ENCODE measurements at places on chromosomes 11 and 22.

DNA sequence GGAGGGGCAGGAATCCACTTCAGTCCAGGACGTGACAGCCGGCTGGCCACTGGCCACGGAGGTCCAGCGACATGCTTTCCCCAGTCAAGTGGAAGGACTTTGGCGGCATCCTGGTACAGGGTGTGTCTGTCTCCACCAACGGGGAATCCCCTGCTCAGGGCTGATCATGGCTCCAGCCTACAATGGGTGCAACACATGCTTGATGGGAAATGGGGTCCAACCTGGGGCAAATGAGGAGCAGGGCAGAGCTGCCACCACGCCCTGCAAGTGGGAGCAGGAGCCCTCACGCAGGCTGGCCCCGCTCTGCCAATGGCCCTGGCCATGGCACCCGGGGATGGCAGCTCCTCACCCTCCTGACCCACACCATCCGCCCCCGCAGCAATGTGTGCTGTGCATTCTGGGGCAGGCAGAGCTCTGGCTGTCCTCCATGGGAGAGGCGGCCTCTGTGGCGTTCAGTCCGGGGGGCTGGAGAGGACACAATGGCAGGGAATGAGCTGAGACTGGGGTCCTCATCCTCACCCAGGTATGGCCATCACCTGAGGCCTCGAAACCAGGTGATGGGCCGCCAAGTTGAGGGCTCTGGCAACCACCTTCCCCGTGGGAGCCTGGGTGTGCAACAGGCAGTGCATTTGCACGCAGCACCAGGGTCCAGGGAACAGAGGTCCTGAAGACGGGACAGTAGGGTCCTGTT lies 5.8 kb upstream of the SEPTIN5 start:
- no peak for DNase-seq

DNA sequence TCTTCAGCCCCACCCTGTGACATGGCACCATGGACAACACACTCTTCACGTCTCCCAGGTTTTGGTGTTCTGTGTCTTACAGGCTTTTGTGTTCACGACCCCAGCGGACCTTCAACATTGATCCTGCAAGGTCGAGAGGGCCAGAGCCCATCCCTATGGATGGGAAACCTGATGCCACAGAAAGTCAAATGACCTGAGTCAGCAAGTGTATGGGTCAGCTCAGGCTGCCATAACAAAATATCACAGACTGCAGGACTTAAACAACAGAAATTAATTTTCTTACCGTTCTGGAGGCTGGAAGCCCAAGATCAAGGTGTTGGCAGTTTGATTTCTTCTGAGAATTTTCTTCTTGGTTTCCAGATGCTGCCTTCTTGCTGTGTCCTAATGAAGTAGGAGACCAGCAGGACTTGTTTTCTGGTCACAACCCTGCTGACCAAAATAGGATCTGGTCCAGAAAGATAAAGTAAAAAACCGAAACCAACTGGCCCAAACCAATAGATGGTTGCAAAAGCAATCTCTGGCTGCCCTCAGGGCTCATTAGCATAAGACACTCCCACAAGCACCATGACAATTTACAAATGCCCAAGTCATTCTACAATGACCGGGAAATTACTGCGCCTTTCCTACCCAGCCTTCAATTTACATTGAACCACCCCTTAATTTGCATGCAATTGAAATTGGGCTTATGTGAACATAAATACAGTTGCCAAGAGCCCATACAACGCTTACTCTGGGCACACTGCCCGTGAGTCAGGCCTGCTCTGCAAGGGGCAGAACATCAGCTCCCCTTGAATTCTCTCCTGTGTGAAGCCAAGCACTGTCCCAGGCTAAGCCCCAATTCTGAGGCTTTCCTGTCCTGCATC lies 113.9 kb downstream of the RPS6KA4 start:
- DNase-seq, result no peak

DNA sequence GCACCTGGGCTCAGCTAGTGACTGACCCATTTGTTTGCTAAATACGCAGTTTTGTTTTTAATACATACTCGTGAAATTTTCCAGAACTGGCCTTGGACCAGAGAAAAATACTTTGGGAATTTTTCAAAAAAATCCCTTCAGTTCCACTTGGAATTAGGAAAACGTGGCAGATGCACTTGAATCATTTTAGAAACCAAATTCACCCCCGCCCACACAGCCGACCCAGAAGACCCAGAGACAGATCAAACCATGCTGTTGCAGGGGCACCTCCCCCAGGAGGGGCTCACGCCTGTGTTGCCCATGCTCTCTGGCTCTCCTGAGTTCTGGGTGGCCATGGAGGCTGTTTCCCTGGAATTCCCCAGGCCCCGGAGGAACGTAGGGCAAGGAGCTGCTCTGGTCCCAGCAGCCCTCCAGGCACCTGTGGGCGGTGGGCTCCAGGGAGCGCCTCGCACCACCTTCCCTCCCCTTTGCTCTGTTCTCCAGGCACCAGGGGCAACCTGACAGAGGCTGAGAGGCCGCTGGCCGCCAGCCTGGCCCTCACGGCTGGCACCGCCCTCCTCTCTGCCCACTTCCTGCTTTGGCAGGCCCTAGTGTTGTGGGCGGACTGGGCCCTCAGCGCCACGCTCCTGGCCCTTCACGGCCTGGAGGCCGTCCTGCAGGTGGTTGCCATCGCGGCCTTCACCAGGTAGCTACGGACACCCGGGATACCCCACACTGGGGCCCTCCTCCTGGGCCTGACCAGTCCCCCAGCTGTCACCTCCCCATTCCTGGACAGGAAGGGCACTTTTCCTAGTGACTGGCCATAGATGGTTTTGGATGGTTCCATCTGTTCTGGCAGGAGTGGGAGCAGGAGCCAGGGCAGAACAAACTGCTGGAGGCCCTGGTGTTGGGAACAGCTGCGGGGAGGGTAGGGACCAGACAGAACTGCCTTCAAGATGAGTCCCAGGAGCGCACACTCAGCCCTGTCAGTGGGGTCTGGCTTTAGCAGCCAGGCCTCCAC lies 3.3 kb upstream of the EPS8L2 start:
- DNase-seq, result no peak

DNA sequence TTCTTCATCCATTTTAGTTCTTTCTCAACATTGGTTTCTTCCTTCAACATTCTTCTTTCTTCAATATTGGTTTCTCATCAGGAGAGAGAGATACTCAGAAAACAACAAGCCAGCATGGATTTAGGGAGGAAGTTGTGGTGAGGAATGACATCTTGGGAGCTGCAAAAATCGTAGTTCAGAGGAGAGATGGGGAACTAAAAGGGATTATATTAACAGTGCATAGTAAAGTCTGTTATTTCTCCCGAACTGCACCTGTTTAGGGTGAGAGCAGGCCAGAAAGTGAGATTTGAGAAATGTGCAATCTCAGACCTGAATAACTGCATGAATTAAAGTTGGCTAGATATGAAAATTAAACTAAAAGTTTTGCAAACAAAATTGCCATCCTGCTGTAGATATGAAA lies 94.5 kb downstream of the CASP12 start:
- DNase-seq, result no peak

GRCh38 chr11:17423533-17424310 lies 35.3 kb upstream of the KCNJ11 start:
- DNase-seq, result no peak

- DNase-seq, result no peak
These were observed 49.8 kb upstream of the CYP2D6 start for GRCh38 chr22:42180349-42180842.

GRCh38 chr22:43879901-43880540 lies 11.8 kb downstream of the PNPLA5 start:
- no peak for DNase-seq

GRCh38 chr22:25492841-25493734 lies 71.4 kb upstream of the GRK3 start:
- no peak for DNase-seq

DNA sequence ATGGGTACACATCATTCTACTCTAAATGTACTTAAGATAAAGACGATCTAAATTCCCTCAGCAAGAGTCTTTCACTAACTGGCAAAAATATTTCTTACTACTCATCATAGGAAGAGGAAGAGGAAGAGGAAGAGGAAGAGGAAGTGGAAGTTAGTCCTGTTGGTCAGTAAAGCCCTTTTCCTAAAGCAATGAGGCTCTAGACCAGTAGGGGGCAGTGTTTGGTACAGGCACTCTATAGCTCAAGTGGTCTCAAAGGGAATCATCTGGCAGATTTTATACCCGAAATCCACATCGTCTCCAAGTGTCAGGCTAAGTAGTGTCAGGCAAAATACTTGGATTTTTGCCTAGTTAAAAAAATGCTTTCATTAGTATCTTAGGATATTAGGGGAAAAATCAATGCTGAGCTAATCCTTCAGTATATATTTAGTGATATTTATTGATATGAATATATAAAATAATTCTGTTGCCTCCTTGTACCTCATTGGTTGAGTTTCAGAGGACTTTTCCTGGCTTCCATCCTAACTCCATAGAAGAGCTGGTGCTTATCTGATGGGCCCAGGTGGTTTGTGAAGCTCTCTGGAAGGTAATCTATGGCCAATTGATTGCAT lies 7.7 kb downstream of the BLID start:
- peak; percentile 60 for DNase-seq

DNA sequence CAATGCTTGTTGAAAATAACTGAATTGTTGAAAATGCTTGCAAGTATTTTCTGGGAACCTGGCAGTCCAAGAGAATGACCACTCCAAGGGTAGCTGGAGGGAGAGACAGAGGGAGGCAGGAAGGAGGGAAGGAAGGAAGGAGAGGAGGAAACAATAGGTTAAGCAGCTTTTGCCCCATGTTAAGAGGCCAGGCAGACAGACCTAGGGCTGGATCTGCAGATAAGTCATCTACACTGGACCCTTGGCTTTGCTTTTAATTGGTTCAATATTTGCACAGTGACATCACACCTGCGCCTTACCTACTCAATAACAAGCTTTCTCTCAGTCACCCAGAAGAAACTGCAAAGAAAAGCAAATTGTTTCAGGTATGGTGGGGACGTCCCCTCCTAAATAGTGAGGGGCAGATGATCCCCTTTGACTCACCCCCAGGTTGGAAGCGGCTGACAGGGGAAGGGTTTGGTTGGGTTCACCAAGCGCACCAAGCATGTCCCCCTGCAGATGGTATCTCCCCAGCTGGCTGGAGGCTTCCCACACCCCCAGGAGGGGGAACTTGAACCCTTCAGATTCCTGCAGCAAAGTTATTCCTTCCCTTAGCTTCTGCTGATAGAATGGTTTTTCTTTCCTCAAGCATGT lies 24.3 kb downstream of the MYH9 start:
- no peak for DNase-seq

DNA sequence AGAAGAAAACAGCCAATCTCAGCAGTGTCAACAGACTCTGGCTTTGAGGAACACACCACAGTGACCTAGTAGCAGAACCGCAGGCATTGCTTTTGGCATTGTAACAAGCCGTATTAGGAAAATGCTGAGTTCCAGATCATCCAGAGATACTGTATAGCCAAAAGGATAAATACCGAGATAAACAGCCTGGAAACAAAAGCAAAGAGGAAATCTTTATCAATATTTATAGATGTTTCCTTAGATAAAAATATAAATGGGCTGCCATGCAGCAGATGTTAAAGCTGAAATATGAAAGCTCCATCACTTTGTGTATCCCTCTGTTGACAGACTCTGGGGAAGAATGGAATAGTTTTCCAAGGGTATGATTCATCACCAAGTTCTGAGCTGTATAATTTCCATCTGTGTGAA lies 98.9 kb upstream of the TP53AIP1 start:
- DNase-seq, result peak; percentile 23

GRCh38 chr11:65016705-65017104 lies 2.7 kb downstream of the ARL2 start:
- no peak for DNase-seq
